ENCODE measurements at places on chromosomes 7 and 10. TPM values are rescaled to one million over a fixed set of nuclear protein-coding genes. Genes with fewer than 3 reads are reported as not detected.

DNA sequence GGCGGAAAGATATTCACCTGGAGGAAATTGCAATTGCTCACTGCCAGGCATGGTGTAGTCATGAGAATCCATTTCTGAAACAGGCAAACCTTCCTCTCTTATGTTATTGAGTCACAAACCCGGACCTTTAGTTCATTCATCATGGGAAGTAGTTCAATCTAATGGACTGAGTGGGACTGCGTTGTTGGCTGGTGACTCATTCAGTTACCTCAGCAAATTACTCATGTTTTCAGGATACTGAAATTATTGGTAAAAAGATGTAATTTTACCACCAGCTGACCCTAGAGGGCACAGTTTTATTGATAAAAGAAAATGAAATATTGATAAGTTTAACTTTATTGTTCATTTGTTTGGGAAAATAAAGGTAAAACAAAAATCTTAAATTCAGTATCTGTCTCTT, 1194.4 kb upstream of the SORCS1 start:
- DNase-seq: peak; percentile 82

DNA sequence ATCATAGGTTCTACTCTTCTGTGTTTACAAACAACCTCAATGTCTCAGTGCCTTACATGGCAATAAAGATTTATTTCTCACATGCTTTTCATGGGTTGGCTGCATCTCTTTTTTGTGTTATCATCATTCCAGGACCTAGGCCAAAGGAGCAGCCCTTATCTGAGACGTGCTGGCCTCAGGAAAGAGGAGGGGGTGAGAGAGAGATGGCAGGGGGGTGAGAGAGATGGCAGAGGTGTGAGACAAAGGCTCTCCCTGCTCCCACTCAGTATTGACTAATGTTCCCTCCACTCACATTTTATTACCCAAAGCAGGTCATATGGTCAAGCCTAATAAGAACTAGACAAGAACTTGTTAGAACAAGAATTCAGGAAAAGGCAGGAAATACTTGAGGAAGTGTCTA, 120.1 kb upstream of the PRR15 start:
- no peak for DNase-seq

DNA sequence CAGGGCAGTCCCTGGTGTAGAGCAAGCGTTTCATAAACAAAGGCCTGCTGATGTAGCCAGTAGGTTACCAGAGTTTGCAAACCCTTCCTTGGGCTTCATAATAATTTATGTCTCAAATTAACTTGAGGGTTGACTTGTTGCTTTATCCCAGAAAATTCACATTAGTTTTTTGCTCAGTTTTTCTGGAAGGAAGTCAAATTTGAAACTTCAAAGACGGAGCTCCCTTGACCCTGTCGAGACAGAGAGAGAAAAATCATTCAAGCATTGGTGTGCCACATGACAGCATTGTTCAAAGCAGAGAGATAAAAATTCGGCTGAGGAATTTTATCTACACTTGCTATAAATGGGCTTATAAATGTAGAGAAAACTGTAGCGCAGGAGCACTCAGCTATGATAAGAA, 627.7 kb downstream of the TNS3 start:
- DNase-seq: no peak

- no peak for DNase-seq
These were observed 181.8 kb downstream of the ELFN1 start for GRCh38 chr7:1851721-1852516.

DNA sequence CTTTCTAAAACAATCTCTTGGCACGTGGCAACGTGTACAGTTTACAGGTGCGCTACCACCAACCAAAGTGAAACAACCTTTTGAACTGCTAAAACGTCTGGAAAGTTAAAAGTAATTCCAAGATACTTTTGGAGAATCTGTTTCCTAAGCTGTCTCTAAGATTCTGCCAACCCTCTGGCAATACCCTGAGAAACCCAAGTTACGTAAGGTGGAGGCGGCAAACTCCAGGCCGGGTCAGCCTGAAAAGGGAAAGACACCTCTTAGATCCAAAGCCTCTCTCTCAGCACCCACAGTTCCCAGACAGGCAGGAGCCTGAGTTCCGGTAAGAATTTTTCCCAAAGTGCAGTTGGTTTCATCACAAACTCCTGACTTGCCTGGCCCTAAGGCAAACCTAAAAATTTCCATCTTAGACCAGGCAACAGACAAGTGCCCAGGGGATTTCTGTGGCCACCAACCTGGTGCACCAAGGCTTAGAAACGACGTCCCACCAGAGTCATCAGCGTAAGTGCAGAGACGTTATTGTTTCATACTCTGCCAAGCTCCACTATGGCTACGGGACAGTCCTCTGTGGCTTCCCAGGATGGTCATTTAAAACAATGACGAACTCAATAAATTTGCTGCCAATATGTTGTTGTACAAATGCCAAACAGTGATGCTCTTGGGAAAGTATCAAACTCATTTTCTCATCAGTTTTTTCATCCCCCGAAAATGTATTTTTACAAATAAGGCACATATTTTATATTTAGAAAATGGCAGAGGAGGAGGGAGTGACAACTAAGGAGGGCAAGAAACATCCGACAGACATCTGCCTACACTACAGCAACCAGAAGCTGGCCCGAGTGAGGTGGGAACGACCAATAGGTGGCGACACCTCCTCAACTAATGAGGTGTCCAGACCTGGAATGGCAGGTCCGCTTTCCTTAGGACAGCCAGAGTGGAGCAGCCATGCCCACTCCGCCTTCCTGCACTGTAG, 205.8 kb upstream of the FRMD4A start:
- DNase-seq: peak; percentile 57

GRCh38 chr7:80665526-80665925, 27.1 kb downstream of the CD36 start:
- no peak for DNase-seq

GRCh38 chr10:11578802-11579255, 32.6 kb downstream of the USP6NL start:
- no peak for DNase-seq

- no peak for DNase-seq
These were observed 237.7 kb upstream of the PLXDC2 start for GRCh38 chr10:19578571-19578970.

DNA sequence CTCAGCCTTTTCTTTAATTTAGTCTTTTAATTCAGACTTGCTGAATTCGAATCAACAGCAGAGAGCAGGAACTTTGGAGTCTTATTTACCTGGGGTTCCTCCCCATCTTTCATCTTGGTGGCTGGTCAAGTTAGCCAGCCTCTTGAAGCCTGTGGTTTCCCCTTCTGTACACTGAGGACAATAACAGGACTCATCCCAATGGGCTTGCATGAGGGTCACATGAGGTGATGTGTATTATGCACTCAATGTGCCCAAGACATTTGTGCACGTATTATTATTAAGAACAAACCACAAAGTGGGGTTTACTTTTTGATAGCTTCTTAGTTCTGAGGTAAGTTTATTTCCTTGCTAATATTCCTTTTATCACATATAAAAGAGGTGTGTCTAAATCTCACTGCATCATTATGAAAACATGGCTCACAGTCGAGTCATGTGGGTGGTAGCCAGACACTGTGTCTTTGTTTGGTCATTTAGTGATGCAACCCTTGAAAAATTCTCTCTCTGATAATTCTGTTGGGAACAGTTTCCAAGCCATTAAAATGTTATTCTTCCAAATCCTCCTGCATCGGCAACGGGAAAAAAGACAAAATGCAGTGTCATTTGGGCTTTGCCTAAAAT, 86.5 kb upstream of the GRB10 start:
- DNase-seq: peak; percentile 87

DNA sequence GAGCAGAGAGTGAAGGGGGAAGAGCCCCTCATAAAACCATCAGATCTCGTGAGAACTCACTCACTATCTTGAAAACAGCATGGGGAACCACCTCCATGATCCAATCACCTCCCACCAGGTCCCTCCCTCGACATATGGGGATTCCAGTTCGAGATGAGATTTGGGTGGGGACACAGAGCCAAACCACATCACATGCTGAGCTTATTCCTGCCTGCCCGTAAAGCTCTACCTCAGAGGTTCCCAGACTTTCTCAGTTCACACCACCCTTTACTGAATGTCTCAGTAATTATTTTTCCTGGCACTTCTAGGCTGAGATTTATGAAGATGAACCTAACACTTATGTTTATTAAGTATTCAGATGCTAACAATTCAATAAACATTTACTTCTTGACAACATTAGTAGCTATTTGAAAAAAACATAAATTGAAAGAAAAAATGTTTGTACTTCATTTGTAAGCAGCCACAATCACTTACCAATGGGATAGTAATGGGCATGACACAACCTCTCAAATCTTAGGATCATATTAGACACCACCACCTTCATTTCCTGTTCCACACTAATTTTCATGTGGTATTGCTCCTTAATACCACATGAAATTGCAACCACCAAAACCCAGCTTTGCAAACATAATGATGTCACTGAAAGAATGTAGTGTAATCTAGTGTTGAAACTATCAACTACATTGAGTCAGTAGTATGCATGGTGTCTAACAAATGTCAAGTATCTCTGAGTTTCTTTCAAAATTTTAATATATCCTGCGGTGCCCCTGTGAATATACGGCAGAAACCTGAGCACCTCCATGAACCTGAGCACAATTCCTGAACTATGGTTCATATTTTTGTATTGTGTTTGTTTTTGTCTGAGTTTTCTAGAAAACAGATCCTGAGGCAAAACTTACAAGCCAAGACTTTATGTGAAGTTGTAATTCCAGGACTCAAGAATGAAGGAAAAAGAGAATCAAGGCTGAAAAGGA, 4.5 kb upstream of the DGKI start:
- DNase-seq: peak; percentile 58

DNA sequence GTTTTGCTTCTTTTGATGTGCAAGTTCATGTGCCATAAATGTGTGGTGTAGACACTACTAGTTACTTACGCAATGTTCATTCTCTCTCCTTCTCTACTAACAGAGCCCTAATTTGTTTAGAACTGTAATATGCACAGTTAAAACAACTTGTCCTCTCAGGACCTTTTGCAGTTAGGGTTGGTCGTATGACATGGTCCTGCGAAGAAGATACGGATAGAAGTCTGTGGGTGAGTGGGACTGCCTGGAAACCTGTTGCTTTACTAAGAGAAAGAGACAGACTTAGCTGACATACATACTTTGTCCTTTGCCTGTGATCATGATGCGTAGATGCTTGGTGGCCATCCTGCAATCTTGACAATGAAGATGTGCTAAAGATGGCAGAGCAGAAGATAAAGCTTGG, 51.1 kb downstream of the PRPF18 start:
- DNase-seq: no peak

DNA sequence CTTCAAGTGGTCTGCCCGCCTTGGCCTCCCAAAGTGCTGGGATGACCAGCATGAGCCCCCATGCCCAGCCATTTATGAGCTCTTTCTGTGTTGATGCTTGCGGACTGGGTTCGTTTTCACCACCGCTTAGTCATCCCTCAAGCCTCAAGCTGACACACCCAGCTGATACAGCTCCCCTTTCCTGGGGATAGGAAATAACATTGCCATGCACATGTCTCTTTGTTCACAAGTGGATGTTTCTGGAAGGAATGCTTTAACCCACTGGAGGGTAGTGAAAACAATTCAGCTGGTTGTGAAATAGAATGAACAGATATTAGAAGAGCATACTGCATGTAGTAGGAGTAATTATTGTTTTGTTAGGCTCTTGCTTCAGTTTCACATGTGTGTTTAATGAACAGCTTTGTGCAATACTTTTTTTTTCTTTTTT, 8.5 kb upstream of the METTL27 start:
- DNase-seq: peak; percentile 99

DNA sequence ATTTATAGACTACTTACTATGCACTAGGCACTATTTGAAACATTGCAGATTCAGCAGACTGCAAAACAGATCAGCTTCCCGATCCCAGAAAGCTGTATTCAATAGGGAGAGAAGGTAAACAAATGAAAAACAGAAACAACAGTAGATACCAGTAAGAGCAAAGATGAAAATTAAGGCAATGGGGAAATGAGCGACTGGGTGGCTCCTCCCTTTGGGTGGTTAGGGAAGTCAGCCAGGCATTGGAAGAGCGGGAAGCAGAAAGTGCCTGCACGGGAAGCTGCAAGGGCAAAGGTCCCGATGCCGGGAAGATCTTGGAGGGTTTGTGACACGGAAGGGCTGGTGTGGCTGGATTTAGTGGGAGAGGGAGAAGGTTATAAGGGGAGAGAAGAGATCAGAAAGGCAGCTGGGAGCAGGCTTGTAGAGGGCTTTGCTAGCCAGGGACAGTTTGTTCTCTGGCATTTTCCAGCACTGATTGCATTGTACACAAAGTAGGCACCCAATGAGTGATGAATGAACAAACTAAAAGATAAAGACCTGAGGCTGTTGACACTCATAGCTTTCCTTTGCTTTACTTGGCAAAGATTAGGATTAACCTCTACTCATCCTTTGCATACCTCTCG, 67.8 kb downstream of the NAMPT start:
- peak; percentile 42 for DNase-seq

GRCh38 chr10:107978455-107978854, 813.9 kb upstream of the SORCS1 start:
- no peak for DNase-seq

GRCh38 chr10:79933961-79934360, 14.9 kb downstream of the SFTPD start:
- no peak for DNase-seq

DNA sequence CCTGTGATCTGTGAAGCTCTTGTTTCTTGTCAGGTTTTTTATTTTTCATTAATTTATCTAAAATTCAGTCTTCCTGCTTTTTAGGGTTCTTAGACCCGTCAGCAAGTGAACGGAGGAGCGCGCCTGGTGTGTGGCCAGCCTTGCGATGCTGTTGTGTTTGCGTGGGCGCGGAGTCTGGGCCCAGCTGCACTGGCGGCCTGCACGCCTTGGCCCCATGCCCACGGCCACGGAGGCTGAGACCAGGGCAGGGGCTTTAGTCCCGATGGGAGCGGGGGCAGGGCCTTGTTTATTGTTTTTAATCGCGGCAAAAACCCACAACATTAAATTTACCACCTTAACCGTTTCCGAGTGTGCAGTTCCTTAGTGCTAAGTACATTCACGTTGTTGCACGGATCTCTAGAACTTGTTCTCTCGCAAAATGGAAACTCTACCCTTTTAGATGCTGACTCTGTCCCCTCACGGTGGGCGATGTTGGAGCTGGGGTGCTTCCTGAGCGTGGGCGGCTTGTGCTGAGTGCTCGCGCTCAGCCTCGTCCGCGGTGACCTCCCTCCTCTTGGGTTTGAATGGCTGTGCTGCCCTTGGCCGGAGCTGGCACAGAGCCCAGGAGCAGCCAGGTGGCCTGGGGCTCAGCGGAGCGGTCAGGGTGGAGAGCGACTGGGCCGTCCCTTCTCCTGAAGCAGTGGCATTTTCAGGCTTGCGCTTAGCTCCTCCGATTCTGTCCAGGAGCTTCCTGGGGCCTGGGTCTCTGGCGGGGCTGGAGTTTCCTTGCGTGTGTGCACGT, 69.1 kb downstream of the INPP5A start:
- DNase-seq: peak; percentile 49

GRCh38 chr10:6990891-6991290, 410.8 kb upstream of the PRKCQ start:
- no peak for DNase-seq

- DNase-seq: peak; percentile 52
These were observed 13.1 kb upstream of the ARPC1A start for GRCh38 chr7:99312316-99313203.

- DNase-seq: no peak
These were observed 82.9 kb upstream of the ANLN start for GRCh38 chr7:36306722-36307121.

ADAMTS14 gene
- under 0.01 TPM for total RNA-seq

ATG9B gene
- total RNA-seq: 0.18 TPM

OR2A42 gene
- not detected for total RNA-seq

GOLGA7B gene
- total RNA-seq: not detected

SKIDA1 gene
- total RNA-seq: 0.56 TPM

HMX2 gene
- total RNA-seq: not detected

ENTPD1 gene
- total RNA-seq: not detected

IFIT1B gene
- total RNA-seq: not detected

FAM25G gene
- total RNA-seq: not detected
